ENCODE measurements at places on chromosomes 6 and 20.

GRCh38 chr20:10963717-10964266 is 290.0 kb upstream of the JAG1 start:
- no peak for DNase-seq

- no peak for DNase-seq
These were observed 961.0 kb downstream of the KIF16B start for GRCh38 chr20:15612198-15612597.

DNA sequence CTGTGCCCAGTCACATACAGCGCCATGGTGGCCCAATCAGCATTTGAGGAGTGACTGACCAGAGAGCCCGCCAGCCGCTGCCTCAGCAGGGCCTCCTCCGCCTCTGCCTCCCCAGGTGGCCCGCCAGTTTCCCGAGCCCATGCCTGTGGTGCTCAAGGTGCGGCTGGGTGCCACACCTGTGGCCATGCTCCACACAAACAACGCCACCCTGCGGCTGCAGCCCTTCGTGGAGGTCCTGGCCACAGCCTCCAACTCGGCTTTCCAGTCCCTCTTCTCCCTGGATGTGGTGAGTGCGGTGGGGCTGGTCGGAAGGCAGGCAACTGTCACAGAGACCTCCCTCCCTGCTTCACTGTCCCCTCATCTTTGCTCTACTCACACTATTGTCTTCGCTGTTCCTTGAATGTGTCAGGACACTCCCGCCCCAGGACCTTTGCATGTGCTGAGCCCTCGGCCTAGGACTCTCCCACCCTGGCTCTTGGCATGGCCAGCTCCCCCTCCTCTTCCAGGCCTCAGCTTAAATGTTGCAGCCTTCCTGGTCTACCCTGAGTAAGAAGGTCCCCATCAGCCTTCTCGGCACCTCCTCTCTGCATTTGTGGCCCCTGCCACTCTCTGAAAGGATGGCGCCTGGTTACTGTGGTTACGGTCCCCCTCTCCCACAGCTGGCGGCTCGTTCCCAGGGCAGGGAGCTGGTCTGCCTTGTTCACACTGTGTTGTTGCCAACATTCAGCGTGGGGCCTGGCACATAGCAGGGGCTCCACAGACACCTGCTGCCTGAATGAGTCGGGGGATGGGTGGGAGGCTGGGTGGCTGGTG is 11.8 kb upstream of the BPIFB6 start:
- DNase-seq = no peak

GRCh38 chr6:151075527-151075926 is 164.2 kb upstream of the AKAP12 start:
- DNase-seq = no peak

Data from esophagus squamous epithelium (tissue), 5 donors.